ENCODE measurements at places on chromosomes 2 and 18.

DNA sequence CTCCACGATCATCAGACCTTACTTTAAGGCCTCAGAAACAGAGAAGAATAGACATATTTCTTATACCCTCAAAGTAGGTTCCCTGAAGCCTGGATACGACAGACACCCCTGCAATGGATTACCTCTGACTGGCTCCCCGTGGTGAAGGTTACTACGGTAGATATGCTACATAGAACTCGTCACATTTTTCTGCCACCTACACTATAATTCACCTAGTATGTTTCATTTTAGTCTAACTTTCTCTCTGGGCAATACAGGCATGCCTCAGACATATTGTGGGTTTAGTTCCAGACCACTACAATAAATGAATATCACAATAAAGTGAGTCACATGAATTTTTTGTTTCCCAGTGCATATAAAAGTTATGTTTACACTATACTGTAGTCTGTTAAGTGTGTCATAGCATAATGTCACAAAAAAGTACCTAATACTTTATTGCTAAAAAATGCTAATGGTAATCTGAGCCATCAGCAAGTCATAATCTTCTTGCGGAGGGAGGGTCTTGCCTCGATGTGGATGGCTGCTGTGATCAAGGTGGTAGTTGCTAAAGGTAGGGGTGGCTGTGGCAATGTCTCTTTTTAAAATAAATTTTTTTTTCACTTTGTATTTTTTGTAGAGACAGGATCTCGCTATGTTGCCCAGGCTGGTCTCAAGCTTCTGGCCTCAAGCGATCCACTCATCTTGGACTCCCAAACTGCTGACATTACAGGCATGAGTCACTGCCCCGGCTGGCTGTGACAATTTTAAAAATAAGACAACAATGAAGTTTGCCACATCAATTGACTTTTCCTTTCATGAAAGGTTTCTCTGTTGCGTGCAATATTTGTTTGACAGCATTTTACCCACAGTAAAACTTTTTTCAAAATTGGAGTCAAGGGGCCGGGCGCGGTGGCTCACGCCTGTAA is 64.6 kb downstream of the TGIF1 start:
- DNase-seq, result no peak

DNA sequence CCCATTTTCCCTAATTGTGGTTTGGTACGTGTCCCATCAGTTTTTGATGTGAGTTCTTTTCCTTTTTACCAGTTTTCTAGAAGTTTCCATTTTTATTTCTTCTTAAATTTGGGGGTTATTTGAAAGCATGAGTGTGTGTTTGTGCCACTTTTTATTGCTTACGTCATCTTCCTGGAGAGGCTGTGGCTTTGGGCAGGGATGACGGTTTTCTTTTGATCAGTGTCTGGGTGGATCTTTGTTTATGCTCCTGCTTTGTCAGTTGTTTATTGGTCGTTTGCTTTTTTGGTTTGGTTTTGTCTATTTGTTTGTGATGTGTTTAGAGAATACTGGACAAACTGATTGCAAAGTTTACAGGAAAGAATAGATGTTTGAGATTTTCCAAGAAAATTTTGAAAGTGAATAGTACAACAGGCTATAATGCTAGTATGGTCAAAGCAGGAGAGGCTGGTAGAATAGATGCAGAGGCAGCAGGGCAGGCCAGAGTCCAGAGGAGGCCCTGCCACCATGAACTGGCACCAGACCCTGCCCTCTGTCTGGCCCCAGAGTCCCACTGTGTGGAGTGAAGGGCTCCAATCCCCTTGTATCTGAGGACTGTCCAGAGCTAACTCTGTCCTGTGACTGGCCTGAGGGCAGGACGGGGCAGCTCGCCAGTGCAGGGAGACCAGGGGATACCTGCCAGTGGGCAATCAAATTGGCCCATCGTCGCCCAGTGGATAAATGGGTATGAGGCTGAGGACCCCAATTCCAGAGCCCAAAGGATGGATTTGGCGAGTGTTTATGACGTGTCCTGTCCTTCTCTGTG is 23.4 kb upstream of the SNED1 start:
- DNase-seq, result no peak

GRCh38 chr2:141923657-141924056 is 207.2 kb downstream of the LRP1B start:
- DNase-seq, result no peak

DNA sequence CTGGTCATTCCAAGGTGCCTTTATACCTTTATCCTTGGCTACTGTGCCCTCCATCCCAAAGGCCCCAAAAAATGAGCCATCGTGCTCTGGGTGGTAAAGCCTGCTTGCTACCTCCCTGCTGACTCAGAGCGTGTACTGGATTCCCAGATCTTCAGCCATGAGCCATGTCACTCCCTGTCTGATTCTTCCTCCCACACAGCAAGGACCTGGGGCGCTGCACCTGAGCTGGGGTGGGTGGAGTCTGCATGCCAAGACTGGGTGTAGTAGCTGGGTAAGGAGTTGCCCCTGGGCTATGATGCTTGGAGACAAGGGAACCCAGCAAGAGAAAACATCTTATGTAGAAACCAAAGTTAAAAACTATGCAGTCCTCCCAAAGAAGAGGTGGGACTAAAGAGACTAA is 37.2 kb upstream of the APCDD1 start:
- DNase-seq, result no peak

DNA sequence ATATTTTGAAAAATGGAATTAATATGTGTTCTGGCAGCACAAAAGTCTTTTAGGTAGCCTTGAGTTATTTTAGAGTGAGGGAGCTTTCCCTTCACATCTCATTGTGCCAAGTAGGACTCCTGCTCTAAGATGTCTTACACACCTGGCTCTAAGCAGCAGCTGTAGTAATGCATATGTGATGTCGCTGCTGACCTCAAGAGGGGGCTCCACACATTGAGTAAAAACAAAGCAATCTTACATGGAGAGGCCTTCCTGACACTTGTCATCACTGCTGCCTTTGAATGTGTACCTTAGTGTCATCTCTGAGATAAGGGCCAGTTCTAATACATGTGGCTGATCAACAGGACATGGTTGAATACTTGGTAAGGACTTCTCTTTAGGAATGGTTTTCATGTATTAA is 75.8 kb downstream of the ACTR3 start:
- no peak for DNase-seq

DNA sequence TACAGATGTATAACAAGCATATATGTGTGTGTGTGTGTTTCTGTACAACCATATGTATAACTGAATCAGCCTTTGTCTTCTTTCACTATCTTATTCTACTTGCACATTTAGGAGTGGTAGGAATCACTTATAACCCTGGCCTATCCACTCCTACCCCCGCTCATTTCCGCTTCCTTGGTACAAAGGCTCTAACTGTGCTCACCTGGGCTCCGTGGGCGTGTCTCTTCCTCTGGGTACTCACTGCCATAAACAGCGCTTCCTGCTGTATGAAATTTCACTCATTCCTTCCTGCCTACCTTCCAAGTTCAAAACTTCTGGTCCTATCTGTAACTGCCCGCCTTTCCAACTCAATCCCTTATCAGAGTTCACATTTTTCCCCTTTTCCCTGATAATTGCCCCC is 815.5 kb downstream of the EPHA4 start:
- no peak for DNase-seq

DNA sequence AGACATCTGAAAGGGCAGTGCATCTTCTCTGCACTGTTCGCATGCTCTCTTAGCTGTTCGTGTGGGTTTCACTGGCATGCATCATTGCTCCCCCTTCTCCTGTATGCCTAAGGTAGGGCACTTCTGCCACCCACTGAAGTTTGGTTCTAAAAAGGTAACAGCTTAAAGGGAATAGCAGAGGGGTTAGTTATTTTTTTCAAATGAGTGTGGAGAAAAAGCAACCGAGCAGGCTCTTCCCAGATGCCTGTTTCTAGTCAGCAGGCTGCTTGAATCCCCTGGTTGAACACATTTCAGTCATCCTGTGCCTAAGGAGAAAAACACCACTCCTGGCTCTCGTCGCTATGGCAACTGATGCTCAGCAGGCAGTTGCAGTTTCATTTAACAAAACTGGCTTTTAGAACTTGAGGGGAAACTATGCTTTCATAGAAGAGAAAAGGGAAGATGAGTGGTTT is 69.8 kb upstream of the GALNT3 start:
- DNase-seq, result no peak

- peak; percentile 15 for DNase-seq
Observed at GRCh38 chr2:38740851-38741731, 10.1 kb downstream of the SRSF7 start.

DNA sequence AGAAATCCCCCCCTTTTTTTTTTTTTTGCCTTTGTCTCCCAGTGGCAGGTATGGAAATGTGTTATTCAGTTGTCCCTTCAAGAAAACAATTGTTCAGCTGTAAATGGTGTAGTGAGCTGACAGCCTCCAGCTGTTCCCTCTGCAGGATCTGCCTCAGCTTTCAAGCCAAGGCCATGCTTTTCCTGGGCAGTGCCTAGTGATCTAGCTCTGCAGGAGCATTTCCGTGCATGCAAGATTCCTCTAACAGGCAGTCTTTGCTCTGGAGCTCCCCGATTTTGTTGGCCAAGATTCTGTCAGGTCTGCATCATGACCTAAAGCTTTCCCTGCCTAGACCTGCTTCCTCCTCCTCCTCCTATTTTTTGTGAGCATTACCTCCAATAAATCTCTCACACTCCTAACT is 300.7 kb upstream of the UBE2E3 start:
- DNase-seq, result no peak

GRCh38 chr18:59735269-59735860 is 38.1 kb upstream of the CCBE1 start:
- DNase-seq, result no peak
